ENCODE measurements at places on chromosomes 5 and 9. TPM values are rescaled to one million over a fixed set of nuclear protein-coding genes. Genes with fewer than 3 reads are reported as not detected.

- DNase-seq, result no peak
- H3K27me3 ChIP-seq, result no peaks in the 10 kb centered on the region
- H3K4me1 ChIP-seq, result no peaks in the 10 kb centered on the region
- no peaks in the 10 kb centered on the region for H3K36me3 ChIP-seq
- H3K4me3 ChIP-seq, result no peak overlapping the region
These were observed 1247.5 kb upstream of the C9orf72 start for GRCh38 chr9:28820741-28821140.

GRCh38 chr9:136140966-136141365 lies 22.3 kb upstream of the TMEM250 start:
- H3K36me3 ChIP-seq, result no peaks in the 10 kb centered on the region
- DNase-seq, result no peak
- H3K27ac ChIP-seq, result no peak overlapping the region
- H3K4me1 ChIP-seq, result no peaks in the 10 kb centered on the region
- no peak overlapping the region for H3K4me3 ChIP-seq
- no peaks in the 10 kb centered on the region for H3K27me3 ChIP-seq

DNA sequence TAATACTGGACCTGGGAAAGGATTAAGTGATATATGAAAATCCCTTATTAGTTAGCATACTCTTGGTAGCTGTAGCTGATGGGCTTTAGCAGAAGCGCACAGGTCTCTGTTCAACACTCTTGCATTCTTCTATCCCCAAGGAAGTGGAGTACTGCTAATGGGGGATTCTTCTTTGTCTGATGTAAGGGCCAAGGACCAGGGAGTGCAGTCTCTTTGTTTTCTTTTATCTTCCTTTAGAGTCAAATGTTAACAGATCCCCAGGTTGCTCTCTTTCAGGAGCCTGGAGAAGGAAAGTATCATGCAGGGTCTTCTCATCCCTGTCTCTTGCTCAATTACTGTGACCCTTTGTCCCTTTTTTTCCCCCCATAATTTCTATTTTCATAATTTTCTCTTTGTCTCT lies 1146.9 kb upstream of the DMAC1 start:
- no peak overlapping the region for H3K4me3 ChIP-seq
- H3K36me3 ChIP-seq, result no peaks in the 10 kb centered on the region
- no peaks in the 10 kb centered on the region for H3K4me1 ChIP-seq
- no peaks in the 10 kb centered on the region for H3K27me3 ChIP-seq
- DNase-seq, result no peak

- no peaks in the 10 kb centered on the region for H3K4me1 ChIP-seq
- DNase-seq, result no peak
- H3K27me3 ChIP-seq, result peaks cover 4% of the 10 kb centered on the region
- H3K36me3 ChIP-seq, result no peaks in the 10 kb centered on the region
- H3K27ac ChIP-seq, result no peak overlapping the region
- H3K4me3 ChIP-seq, result no peak overlapping the region
These were observed 122.0 kb downstream of the NPR3 start for GRCh38 chr5:32833127-32833526.

- no peaks in the 10 kb centered on the region for H3K4me1 ChIP-seq
- no peak for DNase-seq
- no peak overlapping the region for H3K4me3 ChIP-seq
- H3K27ac ChIP-seq, result no peak overlapping the region
- H3K36me3 ChIP-seq, result no peaks in the 10 kb centered on the region
- peaks cover 3% of the 10 kb centered on the region for H3K27me3 ChIP-seq
These were observed 7.9 kb downstream of the KCNIP1 start for GRCh38 chr5:170511551-170512258.

- no peaks in the 10 kb centered on the region for H3K36me3 ChIP-seq
- H3K4me1 ChIP-seq, result no peaks in the 10 kb centered on the region
- peaks cover 15% of the 10 kb centered on the region for H3K27me3 ChIP-seq
These were observed at the start of gene PCDHGA3 for GRCh38 chr5:141343242-141343952. Gene PCDHGA3, plus strand, starts transcription at chr5:141343829. Its CDS starts 205 bp downstream, at chr5:141344034.

DNA sequence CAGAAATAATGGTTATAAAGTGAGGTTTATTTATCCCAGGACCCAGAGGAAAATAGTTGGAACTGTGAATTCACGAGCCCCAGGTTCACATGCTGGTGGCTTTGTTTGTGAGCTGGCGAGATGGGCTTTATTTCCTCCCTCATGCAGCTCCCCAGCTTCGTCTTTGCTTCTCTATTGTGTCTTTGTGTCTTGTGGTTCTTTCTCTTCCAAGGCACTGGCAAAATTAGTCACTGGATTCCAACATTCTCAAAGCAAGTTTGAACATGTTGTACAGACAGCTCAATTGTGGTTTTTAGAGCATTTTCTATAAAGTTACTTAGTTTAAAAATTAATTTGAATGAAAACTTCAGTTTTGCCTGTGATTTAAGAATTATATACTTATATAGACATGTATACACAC lies 7.2 kb downstream of the NDUFS6 start:
- no peaks in the 10 kb centered on the region for H3K4me1 ChIP-seq
- no peak overlapping the region for H3K27ac ChIP-seq
- H3K27me3 ChIP-seq, result no peaks in the 10 kb centered on the region
- no peak overlapping the region for H3K4me3 ChIP-seq

GRCh38 chr9:82404196-82404870 lies 415.8 kb downstream of the SPATA31D1 start:
- no peaks in the 10 kb centered on the region for H3K36me3 ChIP-seq
- no peak overlapping the region for H3K4me3 ChIP-seq
- no peak overlapping the region for H3K27ac ChIP-seq
- no peak for DNase-seq

DNA sequence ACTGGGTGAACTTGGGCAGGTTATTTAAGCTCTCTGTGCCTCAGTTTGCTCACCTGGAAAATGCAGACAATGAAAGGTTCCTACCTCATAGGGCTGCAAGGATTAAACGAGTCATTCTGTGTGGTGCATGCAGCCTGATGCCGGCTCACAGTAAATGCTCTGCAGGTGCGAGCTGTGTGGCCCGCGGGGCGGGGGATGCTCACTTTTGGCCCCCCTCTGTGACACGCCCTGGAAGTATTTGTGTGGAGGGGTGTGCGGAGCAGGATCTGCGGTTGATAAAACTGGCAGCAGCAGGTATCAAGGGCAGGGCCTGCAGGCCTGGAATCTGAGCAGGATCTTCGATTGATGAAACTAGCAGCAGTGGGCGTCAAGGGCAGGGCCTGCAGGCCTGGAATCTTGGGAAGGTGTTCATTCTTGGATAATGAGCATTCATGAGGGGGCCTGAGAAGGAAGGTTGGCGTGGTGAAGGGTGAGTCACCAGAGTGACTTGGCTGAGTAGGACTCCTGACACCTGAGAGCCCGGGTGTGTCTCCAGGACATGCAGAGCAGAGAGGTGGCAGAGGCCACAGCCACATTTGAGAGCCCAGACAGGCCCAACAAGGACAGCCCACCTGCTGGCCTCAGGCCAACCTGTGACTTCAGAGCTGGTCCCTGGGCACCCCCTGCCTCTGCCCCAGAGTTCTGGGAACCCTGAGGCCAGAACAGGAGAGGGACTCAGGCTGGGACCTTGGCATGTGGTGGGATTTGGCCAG lies 11.9 kb downstream of the UNC5A start:
- H3K4me3 ChIP-seq, result no peak overlapping the region
- H3K27me3 ChIP-seq, result no peaks in the 10 kb centered on the region
- no peak for DNase-seq

GRCh38 chr5:8396246-8396645 lies 527.3 kb downstream of the MTRR start:
- H3K4me1 ChIP-seq, result no peaks in the 10 kb centered on the region
- H3K27ac ChIP-seq, result no peak overlapping the region
- DNase-seq, result no peak
- no peaks in the 10 kb centered on the region for H3K36me3 ChIP-seq

ZNF608 gene
- 3.9 TPM for total RNA-seq

FAM163B gene
- total RNA-seq, result 3.0 TPM

CXCL14 gene
- total RNA-seq, result 2.7 TPM

DNA sequence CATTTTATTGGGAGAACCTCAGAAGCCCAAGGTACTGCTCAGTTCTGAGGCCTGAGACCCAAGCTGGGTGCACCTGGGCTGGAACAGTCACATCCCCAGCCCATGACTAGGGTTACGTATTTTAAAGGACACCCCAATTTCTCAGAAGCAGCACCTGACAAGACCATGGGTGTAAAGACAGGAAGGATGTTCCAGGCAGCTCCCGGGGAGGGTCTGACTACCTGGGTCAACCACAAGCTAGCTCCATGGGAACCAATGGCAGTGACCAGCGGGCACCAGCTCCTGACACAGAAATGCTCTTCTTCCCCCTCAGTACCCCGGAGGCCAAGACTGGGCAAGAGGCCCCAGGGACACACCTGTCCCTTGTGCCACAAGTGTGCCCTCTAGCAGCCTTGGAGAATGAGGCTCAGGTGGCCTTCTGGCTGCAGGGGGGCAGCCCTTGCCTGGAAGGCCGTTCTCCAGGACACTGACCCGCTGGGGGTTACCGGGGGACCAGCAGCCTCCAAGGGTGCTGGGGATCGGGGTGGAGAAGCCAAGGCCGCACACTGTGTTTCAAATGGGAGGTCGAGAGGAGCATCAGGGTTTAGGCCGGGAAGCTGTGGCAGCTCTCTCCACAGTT lies 52.6 kb downstream of the IPPK start:
- H3K36me3 ChIP-seq, result no peaks in the 10 kb centered on the region
- no peak overlapping the region for H3K4me3 ChIP-seq
- H3K4me1 ChIP-seq, result peaks cover 5% of the 10 kb centered on the region

LCN9 gene
- total RNA-seq, result not detected

MRPL36 gene
- total RNA-seq, result 29.2 TPM

PCDHB15 gene
- total RNA-seq, result 0.28 TPM

DNA sequence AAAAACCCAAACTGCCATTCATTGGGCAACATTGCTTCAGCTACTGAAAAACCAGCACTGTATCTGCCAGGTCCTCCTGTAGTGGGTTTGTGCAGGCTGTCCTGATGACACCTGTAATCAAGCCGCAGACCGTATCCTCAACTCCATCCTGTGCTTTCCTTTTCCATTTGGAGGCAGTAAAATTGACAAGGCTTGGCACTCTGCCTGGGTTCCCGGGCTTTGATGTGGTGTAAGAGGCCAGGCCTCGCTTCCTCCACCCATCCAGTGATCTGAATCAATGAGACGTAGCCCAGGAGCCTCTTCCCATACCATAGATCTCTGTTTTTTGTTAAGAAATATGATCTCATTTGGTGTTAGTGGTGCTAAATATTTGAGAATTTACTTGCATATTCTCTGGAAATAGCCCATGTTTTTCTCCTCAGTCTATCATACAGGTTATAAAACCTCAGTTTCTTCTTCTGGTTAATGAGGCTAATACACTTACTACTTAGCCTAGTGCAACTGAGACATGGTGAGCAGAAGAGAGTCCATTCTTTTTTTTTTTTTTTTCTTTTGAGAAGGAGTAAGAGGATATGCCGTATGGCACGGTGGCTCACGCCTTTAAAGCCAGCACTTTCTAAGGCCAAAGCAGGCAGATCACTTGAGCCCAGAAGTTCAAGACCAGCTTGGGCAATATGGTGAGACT lies 34.8 kb downstream of the LSM11 start:
- no peaks in the 10 kb centered on the region for H3K4me1 ChIP-seq
- H3K36me3 ChIP-seq, result no peaks in the 10 kb centered on the region
- no peak overlapping the region for H3K4me3 ChIP-seq
- no peak overlapping the region for H3K27ac ChIP-seq

DNA sequence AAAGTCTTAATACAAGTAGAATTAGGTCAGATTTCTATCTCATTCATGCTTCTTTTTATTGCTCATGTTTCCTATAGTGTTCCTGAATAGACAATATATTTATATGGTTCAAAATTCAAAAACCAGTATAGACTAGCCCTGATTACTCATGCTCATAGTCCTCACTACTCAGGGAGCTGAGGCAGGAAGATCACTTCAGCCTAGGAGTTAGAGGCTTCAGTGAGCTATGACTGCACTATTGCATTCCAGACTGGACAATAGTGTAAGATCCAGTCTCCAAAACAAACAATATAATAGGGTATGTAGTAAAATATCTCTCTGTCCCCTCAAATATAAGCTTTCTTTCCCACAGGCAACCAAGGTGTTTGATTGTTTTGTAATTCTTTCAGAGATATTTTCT lies 2.4 kb downstream of the ANKRD31 start:
- no peak for DNase-seq
- H3K27me3 ChIP-seq, result no peaks in the 10 kb centered on the region
- H3K4me3 ChIP-seq, result no peak overlapping the region
- no peaks in the 10 kb centered on the region for H3K36me3 ChIP-seq

TMC1 gene
- total RNA-seq, result not detected

DNA sequence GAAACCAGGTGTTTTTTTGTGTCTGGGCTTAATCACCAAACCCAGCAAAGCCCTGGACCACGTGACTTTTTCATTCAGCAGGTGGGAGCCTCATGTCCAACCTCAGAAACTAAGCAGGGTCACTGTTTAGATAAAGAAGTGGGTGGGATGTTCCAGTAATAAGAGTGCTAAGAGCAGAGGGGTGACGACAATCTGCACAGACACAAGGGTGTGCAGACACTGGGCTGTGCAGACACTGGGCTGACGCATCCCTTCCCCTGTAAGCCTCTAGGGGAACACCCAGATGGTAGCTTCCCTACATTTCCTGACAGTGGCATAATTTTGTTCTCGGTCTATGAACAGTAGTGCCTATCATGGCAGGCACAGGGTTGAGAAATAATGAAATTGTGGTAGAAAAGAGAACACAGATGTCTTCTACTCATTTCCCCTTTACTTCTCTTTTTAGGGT lies 85.1 kb downstream of the SAXO1 start:
- DNase-seq, result no peak
- H3K27ac ChIP-seq, result no peak overlapping the region
- H3K36me3 ChIP-seq, result no peaks in the 10 kb centered on the region

DNA sequence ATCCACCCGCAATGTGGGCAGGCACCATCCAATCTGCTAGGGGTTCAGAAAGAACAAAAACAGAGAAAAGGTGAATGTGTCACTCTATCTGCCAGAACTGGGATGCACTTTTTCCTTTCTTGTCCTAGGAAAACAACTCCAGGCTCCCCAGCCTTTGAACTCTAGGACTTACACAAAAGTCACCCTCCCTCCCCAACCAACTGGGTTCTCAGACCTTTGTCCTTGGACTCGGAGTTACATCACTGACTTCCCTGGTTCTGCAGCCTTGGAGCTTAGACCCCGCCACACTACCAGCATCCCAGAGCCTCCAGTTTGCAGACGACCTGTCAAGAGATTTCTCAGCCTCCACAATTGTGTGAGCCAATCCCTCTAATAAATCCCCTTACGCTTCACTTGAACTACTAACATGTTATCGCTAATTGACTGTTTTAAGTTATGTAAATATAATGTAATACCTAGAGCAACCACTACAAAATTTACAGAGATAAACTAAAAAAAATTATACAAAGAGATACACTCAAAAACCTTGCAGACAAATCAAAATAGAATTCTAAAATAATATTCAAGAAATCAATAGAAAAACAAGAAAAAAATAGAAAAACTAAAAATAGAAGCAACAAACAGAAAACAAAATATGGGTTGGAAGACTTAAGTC lies 5.3 kb upstream of the UBLCP1 start:
- no peak overlapping the region for H3K27ac ChIP-seq
- H3K4me1 ChIP-seq, result peaks cover 6% of the 10 kb centered on the region
- H3K36me3 ChIP-seq, result no peaks in the 10 kb centered on the region
- H3K27me3 ChIP-seq, result no peaks in the 10 kb centered on the region

GRCh38 chr9:137138058-137138721 lies 764 bp upstream of the GRIN1 start:
- H3K36me3 ChIP-seq, result no peaks in the 10 kb centered on the region
- no peaks in the 10 kb centered on the region for H3K4me1 ChIP-seq
- H3K27me3 ChIP-seq, result peaks cover 6% of the 10 kb centered on the region
- no peak overlapping the region for H3K4me3 ChIP-seq

NUTM2G gene
- not detected for total RNA-seq

RORB gene
- total RNA-seq, result not detected

ZNF462 gene
- 2.1 TPM for total RNA-seq

TICAM2 gene
- 1.3 TPM for total RNA-seq

All from liver (tissue), 10 donors.